ENCODE measurements at places on chromosomes 6 and 20.
A peak's percentile ranks its signal among the peaks of the same experiment; 100 is the strongest.

- DNase-seq, result peak; percentile 6
Measured at GRCh38 chr6:21190701-21191100, 402.9 kb upstream of the SOX4 start.

DNA sequence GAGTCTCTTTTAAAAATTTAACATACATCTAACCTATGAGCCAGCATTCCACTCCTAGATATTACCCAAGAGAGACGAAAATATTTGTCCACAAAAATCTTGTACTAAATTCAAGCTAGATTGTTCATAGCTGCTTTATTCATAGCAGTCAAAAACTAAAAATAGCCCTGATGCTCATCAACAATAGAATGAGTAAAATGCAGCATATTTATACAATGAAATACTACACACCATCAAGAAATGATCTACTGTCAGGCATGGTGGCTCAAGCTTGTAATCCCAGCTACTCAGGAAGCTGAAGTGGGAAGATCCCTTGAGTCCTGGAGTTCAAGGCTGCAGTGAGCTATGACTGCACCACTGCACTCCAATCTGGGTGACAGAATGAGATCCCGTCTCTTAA lies 22.0 kb upstream of the SRC start:
- peak; percentile 74 for DNase-seq

DNA sequence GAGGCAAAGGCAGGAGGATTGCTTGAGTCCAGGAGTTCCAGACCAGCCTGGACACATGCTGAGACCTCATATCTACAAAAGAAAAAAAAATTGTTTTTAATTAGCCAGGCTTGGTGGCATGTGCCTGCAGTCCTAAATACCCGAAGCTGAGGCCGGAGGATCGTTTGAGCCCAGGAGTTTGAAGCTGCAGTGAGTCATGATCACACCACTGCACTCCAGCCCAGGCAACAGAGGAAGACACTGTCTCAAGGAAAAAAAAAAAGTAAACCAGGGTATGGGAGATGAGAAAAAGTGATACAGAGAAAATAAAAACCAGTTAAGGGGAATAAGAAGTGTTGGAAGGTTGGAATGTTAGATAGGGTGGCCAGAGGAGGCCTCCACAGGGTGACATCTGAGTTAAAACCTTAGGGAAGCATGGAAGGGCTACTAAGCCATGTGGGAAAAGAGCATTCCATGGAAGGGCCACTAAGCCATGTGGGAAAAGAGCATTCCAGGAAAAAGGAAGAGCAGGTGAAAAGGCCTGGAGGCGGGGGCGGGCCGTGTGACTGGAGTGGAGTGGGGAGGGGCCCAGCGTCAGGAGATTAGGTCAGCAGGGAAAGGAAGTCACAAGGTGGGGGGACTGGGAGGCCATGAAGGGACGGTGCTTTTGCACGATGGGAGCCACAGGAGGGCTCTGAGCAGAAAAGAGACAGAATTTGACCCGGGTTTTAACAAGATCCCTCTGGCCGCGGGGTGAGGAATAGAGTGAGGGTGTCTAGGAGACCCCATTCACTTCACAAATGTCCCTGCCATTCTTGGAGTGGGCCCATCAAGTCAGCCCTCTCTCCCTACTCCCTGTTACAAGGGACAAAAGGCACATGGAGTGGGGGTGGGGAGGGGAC lies 18.3 kb downstream of the CPNE5 start:
- peak; percentile 88 for DNase-seq

- no peak for DNase-seq
Measured at GRCh38 chr6:134634966-134635365, 314.9 kb downstream of the ALDH8A1 start.

DNA sequence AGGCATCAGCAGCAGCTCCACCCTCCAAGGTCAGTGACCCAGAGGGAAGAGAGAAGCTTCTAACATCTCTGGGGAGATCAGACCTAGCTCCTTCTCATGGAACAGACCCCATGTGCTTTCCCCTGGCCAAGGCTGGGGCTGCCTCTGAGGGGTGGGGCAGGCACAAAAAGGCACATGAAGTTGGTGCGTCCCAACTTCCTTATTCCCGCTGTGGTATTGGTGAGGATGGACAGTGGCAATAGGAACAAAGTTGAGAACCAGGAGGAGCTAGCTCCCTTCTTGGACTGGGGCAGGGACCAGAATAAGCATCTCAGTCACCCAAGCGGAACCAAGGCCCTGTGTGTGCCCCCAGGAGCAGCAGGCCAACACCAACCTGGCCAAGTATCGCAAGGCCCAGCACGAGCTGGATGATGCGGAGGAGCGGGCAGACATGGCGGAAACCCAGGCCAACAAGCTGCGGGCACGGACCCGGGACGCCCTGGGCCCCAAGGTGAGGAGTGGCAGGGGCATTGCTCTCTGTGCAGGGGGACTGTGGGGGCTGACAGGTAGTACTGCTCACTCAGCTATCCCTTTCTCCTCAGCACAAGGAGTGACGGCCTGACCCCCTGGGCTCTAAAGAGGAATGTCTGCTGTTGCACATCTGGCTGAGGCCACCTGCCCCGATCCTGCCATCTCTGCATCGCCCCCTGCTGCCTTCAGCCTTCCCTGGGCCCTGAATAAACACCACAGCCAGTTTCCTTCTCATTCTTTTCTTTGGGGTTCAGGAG lies 46.1 kb downstream of the MYH7B start:
- DNase-seq, result no peak

All from mesenchymal stem cell (in vitro differentiated cells and primary cell).